ENCODE measurements at places on chromosomes 6 and 20. TPM values are rescaled to one million over a fixed set of nuclear protein-coding genes. Genes with fewer than 3 reads are reported as not detected.

DNA sequence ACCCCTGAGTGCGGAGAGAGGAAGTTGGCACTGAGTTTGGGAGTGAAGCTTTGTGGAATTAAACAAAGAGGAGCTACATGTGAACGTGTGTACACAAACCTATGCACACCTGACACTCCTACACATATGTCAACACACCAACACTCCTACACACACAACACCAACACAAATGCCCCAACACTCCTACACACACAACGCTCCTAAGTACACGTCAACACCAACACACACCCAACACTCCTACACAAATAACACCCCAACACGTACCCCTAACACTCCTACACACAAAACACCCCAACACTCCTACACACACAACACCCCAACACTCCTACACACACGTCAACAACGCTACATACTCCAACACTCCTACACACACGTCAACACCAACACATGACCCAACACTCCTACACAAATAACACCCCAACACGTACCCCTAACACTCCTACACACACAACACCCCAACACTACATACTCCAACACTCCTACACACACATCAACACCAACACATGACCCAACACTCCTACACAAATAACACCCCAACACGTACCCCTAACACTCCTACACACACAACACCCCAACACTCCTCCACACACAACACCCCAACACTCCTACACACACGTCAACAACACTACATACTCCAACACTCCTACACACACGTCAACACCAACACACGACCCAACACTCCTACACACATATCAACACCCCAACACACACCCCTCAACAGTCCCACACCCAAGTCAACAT is 40.1 kb upstream of the ZBP1 start:
- H3K4me3 ChIP-seq = no peak overlapping the region
- H3K4me1 ChIP-seq = peaks cover 27% of the 10 kb centered on the region
- peaks cover 28% of the 10 kb centered on the region for H3K36me3 ChIP-seq
- DNase-seq = peak; percentile 26
- no peak overlapping the region for H3K27ac ChIP-seq
- H3K27me3 ChIP-seq = no peaks in the 10 kb centered on the region

GRCh38 chr20:48657426-48658197 is 170.2 kb downstream of the PREX1 start:
- H3K36me3 ChIP-seq = peaks cover 13% of the 10 kb centered on the region
- H3K27ac ChIP-seq = no peak overlapping the region
- DNase-seq = peak; percentile 68
- no peaks in the 10 kb centered on the region for H3K27me3 ChIP-seq

DNA sequence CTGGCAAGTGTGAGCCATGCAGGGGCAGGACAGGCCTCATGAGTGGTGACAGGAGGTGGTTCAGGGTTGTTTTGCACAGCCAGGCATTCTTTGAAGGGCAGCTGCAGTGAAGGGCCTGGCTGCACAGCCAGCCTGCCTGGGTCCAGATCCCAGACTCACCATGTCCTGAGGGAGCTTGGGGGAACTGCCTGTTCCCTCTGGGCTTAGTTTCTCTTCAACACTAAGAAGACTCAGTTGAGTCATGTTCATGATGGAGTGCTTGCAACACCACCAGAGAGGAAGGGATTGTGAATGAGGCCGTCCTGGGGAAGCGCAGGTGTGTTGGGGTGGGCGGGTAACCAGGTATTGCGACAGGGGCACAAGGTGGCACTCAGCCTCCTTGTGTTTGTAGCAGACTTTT is 102.4 kb downstream of the CDH26 start:
- H3K27me3 ChIP-seq = no peaks in the 10 kb centered on the region
- no peak for DNase-seq
- no peak overlapping the region for H3K4me3 ChIP-seq
- H3K4me1 ChIP-seq = no peaks in the 10 kb centered on the region
- H3K27ac ChIP-seq = no peak overlapping the region

GRCh38 chr20:20241976-20242375 is 125.9 kb upstream of the INSM1 start:
- no peaks in the 10 kb centered on the region for H3K27me3 ChIP-seq
- H3K27ac ChIP-seq = no peak overlapping the region
- no peak for DNase-seq
- no peaks in the 10 kb centered on the region for H3K4me1 ChIP-seq
- no peaks in the 10 kb centered on the region for H3K36me3 ChIP-seq
- H3K4me3 ChIP-seq = no peak overlapping the region

Gene PROKR2
- total RNA-seq = not detected

GRCh38 chr6:157233156-157233555 is 90.2 kb downstream of the TMEM242 start:
- no peak for DNase-seq
- H3K27me3 ChIP-seq = no peaks in the 10 kb centered on the region
- H3K36me3 ChIP-seq = no peaks in the 10 kb centered on the region
- H3K27ac ChIP-seq = no peak overlapping the region
- H3K4me1 ChIP-seq = peaks cover 21% of the 10 kb centered on the region
- no peak overlapping the region for H3K4me3 ChIP-seq

GRCh38 chr20:49275216-49275615 is 2.6 kb downstream of the ZNFX1 start:
- H3K27ac ChIP-seq = no peak overlapping the region
- H3K4me3 ChIP-seq = no peak overlapping the region
- DNase-seq = no peak

Gene HTR1E
- total RNA-seq = not detected

Gene JPH2
- total RNA-seq = 168 TPM

GRCh38 chr6:111724505-111724904 is 118.8 kb upstream of the TRAF3IP2 start:
- no peak overlapping the region for H3K4me3 ChIP-seq
- peaks cover 56% of the 10 kb centered on the region for H3K4me1 ChIP-seq
- H3K27ac ChIP-seq = no peak overlapping the region
- peaks cover 5% of the 10 kb centered on the region for H3K36me3 ChIP-seq
- no peaks in the 10 kb centered on the region for H3K27me3 ChIP-seq
- no peak for DNase-seq

- H3K27ac ChIP-seq = no peak overlapping the region
- no peaks in the 10 kb centered on the region for H3K4me1 ChIP-seq
- H3K4me3 ChIP-seq = no peak overlapping the region
- no peaks in the 10 kb centered on the region for H3K36me3 ChIP-seq
These were observed 207.8 kb downstream of the KHDC1L start for GRCh38 chr6:73017476-73017875.

Gene HDGFL1
- total RNA-seq = not detected

GRCh38 chr20:44734938-44735337 is 10.7 kb upstream of the KCNK15 start:
- DNase-seq = no peak
- peaks cover 18% of the 10 kb centered on the region for H3K4me1 ChIP-seq
- no peak overlapping the region for H3K27ac ChIP-seq

Gene SLC17A1
- not detected for total RNA-seq

Gene LAMA4
- total RNA-seq = 47.1 TPM

Gene CPXM1
- total RNA-seq = 4.4 TPM

GRCh38 chr20:11807054-11808048 is 110.3 kb upstream of the BTBD3 start:
- no peaks in the 10 kb centered on the region for H3K27me3 ChIP-seq
- no peak overlapping the region for H3K27ac ChIP-seq
- DNase-seq = no peak

Gene YTHDF1
- total RNA-seq = 26.1 TPM

Gene NAPB
- total RNA-seq = 5.1 TPM

DNA sequence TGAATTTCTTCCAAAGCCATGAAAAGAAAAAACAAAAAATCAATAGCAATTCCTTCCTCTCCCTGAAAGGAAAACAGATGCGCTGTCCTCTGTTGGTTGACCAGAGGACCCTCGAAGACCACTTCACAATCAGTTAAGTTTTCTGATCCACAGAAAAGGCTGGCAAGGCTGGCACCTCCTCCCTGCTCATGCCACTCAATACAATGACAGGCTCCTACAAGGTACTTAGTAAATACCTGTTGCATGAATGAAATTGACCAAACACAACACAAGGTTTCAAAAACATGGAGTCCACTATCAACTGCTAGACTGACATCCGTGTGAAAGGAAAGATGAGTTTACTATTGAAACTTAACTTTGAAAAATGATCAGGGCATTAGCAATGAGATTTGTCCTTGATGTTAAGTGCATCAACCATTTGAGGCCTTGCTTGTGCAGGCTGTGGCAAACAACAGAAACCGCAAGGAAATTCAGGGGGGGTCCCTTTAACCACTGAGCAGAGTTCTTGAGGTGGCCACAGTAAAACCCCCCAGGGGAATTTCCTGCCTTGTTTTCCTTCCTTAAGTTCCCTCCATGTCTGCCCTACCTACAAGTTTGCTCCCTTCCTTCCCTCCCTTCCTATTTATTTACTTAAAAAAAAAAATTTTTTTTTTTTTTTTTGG is 27.9 kb upstream of the RTF2 start:
- no peaks in the 10 kb centered on the region for H3K27me3 ChIP-seq
- H3K4me1 ChIP-seq = no peaks in the 10 kb centered on the region
- H3K4me3 ChIP-seq = no peak overlapping the region
- no peak overlapping the region for H3K27ac ChIP-seq

DNA sequence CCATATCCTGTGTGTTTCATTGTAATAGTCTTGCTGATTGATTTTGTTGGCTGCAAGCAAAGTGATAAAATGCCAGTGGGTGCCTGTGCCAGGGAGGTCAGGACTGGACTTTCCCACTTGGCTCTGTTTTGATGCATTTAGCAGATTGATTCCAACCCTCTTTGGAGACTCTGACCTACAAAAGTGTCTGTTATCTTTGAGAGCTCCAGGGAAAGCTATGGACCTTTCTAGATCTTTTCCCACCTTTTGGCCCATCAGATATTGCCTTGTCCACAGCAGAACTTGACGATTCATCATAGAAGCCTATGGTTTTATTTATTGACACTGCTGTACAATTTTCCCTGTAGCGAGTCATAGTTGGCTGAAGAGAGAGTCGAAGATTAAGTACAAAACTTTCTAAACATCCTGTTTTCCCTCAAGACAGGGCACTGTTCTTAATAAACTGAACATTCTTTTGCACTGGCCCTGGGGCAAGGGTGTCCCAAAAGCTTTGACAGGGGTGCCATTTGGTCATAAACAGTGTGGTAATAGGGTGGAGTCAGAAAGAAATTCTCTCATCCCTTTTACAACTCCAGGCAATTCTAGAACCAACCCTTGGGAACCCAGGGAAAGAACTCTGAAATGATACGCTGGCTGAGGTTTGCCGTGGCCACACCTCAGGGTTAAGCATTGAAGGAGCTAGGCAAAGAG is 53.7 kb downstream of the E2F3 start:
- no peaks in the 10 kb centered on the region for H3K36me3 ChIP-seq
- H3K4me3 ChIP-seq = no peak overlapping the region

- no peaks in the 10 kb centered on the region for H3K4me1 ChIP-seq
- no peaks in the 10 kb centered on the region for H3K36me3 ChIP-seq
These were observed 16.3 kb downstream of the PTPRK start for GRCh38 chr6:128504003-128504654.

GRCh38 chr20:1326031-1326930 is 2.7 kb downstream of the SDCBP2 start:
- no peaks in the 10 kb centered on the region for H3K4me1 ChIP-seq
- no peaks in the 10 kb centered on the region for H3K36me3 ChIP-seq
- H3K4me3 ChIP-seq = peak overlapping the region; percentile 84

Gene EEF1A2
- total RNA-seq = 797 TPM

Gene SOBP
- total RNA-seq = 8.2 TPM

DNA sequence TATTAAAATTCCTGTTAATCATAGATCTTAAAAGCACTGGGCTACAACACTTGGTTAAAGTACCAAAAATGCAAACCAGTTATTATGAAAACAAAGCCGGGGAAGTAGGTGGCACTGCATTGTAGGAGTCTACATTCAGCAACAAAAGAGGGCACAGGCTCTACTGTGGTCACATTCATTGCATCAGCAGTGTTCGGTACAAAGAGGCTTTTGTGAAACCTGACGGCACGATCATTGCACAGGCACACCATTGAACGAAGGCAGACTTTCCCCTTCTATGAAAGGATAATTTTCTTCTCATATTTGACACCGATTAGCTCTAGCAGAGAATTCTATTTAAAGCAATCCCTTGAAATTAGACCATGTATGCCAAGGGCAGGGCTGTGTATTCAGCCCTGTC is 44.6 kb upstream of the AGPAT4 start:
- H3K36me3 ChIP-seq = no peaks in the 10 kb centered on the region
- H3K27ac ChIP-seq = no peak overlapping the region
- no peak overlapping the region for H3K4me3 ChIP-seq

Gene NKAIN4
- not detected for total RNA-seq

Gene CD24
- total RNA-seq = 0.63 TPM

All from right atrium auricular region (tissue), 2 donors.